OCI-LY7 (cell line): ENCODE measurements at places on chromosomes 2 and 18.

DNA sequence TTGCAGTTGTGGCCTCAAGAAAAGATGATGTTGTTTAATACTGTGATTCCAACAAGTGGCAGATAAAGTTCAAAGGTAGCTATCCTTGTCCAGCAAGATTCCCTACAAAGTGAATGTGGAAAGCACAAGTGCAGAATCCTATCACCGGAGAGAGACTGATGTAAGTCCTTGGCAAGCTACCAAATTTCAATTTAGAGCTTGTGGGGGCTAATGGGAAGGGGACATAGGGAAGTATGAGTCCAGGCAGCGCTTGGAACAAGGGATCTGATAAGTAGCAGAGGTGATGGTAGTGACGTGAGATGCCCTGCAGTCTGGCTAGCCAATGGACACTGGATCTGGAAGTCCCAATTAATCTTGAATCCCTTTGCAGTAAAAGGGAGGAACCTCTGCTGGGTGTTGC, 165.2 kb upstream of the DTNA start:
- no peak for DNase-seq

- peak; percentile 13 for DNase-seq
These were observed 344.5 kb upstream of the ID2 start for GRCh38 chr2:8337321-8337720.

DNA sequence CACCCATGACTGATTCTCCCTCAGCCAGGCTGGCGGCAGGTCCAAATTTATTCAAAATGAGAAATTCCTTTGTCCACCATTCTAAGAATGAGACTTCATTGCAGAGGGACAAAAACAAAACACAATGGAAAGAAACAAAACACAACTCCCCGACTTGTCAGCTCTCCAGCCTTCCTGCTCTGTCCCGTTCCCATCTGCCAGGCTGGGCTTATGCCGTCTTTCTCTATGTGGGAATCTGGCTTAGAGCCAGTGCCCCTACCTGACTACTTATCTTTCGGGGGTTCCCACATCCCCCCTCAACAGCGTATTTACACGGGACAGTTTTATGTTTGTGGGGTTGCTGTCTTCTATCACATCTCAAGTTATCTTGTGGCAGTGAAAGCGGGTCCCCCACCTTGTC, 13.8 kb downstream of the CELF4 start:
- no peak for DNase-seq

- no peak for DNase-seq
These were observed 24.8 kb downstream of the GNLY start for GRCh38 chr2:85718885-85719492.

DNA sequence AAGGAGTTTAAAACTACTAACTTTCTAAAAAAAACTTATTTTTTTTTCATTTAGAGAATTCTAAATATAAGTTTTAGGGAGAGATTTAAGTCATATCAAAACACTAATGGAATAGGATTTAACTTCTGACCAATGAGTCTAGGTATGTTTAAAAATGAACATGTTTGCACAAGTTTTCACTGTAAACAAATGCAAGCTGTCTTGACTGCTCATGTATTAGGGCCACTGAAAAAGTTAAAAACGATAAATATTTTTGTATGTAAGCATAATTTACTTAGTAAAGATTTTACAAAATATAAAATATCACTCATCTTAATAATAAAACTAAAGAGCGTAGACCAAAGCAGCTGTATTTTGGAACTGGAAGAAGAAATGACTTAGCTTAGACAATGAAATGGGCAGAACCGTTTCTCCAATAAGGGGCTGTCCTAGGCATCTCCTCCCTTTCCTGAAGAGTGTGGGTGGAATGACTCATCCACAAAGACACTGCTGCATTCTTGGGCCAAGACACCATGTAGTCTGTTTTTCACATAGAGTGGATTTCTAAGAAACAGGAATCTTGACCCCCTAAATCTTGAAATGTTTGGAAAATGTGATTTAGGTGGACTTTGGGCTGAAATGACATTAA, 118.8 kb downstream of the MEP1B start:
- DNase-seq: no peak

DNA sequence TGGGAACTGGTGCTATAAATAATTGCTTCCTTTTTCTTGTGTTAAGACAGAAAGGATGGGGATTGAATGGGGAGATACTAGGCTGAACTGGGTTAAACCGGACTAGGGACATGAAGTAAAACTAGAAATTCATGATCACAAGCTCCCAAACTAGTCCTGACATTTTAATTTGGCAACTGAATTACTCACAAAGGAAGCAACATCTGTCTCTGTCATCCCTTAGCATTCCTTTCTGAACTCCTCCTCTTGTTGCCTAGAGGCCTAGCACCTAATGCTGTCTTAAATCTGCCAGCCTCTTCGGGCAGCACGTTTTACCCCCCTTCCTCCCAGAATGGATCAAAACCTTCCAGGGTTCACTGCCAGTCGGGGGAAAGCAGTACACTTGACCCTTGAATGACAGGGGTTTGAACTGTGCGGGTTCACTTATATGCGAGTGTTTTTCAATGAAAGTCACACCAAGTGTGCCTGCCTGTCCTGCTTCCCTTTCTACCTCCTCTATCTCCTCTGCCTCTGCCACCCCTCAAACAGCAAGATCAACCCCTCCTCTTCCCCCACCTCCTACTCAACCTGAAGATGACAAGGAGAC, 8.2 kb downstream of the KCTD1 start:
- no peak for DNase-seq

- DNase-seq: no peak
These were observed 188.4 kb upstream of the GYPC start for GRCh38 chr2:126467367-126468054.

DNA sequence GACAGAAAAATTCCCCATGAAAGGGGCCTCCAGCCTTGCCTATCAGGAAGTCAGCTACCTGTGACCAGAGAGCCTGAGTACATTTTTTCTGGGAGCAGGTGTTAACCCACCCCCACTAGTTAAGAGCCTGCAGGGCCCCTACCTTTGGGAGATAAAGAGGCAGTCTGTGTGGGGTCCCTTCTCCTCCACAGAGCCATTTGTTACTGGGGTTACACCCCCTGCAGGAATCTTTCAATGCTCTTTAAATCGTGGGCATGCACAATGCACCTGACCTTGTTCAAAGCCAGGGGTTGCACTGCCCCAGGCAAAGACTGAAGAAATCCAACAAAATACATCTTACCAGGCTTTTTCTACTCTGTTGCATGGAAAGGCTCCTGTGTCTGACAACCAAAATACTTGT, 15.7 kb upstream of the LYPD6 start:
- no peak for DNase-seq

DNA sequence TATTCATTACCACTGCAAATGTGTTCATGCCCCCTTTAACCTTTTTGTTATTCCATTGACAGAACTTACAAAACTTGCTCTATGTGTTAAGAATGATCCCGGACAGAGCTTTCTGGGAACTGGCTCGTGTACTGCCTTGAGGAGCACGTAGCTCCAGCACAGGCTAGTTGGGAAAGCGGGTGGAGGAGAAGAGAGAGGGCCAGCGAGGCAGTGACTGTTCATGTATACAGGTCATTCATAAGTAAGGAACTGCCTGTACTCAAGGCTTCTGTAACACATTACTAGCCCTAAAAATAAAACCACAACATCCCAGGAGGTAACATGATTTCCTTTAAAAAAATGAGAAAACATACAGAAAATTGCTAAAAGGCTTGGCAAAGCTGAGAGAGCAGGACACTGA, 109.0 kb downstream of the STK39 start:
- DNase-seq: no peak

DNA sequence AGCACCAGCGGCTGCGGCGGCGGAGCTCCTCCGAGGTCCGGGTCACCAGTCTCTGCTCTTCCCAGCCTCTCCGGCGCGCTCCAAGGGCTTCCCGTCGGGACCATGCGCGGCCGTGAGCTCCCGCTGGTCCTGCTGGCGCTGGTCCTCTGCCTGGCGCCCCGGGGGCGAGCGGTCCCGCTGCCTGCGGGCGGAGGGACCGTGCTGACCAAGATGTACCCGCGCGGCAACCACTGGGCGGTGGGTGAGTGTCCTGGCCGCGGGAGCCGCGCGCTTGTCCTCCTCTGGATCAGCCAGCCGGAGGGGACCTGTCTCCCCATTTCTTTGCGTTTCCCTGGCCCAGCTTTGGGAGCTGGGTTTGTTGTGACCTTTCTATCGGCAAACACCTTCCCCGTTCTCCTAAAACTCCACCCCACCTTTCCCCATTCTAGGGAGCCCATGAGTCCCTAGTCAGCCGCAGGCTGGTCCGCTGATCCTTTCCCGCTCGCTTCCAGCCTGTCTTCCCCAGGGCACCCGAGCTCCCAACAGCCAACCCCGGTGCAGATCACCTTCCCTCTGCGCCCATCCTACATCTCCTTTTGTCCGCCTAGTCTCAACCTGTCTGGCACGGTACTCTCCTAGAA, 316 bp downstream of the GRP start:
- no peak for DNase-seq

DNA sequence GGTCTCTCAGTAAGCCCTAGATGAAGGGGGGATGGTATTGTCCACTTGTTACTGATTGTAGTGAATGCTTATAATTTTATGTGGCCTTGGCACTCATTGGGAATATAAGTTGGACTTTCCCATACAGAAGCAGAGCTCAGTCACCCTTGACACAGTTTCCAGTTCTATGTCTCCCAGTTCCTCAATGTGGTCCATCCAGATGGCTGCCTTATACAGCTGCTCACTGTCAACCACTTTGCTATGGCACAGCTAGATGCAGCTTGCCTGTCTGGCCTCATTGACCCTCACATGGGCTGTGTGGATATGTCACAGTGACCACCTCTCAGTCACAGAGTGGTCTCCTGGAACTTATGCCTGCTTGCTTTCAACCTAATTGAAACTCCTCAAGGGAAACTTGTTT, 21.7 kb downstream of the SLC39A6 start:
- no peak for DNase-seq

DNA sequence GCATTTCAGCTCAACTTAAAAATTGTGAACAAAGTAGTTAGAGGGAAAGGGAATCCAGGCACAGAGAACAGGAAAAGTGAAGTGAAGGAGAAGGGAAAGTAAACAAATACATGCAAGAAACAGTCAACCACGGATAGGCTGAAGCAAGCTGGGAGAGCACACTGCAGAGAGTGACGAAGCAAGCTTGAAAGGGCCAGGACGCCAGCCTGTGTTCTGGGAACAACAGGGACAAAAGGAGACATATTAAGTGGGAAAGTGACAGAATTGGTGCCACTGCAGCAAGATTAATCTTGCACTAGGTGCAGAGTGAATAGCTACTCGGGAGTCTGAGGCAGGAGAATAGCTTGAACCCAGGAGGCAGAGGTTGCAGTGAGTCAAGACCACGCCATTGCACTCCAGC, 197.3 kb downstream of the SOX11 start:
- no peak for DNase-seq

DNA sequence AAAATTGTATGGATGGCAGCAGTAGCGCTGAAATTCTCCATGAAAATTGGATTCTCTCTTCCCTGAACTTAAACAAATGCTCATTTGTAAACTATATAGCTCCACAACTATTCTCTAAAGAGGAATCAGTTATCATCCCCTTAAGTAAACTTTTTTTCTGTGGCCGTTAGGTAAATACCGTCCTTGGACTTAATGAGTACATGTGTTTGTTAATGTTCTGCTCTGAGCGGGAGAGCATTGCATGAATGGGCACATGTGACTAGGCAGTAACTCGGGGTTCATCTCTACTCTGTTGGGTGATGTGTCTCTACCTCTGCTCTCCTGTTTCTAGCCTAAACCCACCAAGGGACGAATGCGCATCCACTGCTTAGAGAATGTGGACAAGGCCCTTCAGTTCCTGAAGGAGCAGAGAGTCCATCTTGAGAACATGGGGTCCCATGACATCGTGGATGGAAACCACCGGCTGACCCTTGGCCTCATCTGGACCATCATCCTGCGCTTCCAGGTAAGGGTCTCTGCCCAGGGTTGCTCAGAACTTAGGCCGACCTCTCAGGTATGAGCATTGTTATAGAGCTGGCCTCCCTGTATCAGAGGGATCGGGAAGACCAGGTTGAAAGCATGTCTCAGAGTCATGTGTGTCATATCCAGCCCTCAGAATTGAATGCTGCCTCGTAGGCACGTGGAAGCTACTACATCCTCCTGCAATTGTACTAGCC, 111.5 kb upstream of the EML6 start:
- DNase-seq: no peak

GRCh38 chr2:231482806-231483391, 18.6 kb upstream of the NCL start:
- peak; percentile 60 for DNase-seq

DNA sequence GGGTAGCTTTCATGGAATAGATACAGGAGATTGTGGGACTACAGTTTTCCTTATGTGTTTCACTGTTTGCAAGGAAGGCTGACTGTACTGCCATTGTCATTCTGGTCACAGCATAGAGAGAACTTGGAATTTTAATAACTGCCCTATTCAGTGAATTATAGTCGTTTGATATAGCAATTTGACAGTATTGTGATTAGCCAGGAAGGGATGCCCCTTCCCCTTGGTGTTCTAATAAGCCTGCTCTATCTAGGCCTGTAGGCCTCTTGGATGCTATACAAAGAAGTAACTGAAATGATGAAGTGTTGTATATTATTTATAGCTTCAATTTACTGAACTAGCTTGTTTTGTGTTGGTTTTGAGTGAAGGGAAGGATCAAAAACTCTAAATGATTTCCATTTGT, 528.6 kb upstream of the CDH2 start:
- no peak for DNase-seq

GRCh38 chr2:29528891-29529520, 392.4 kb downstream of the ALK start:
- no peak for DNase-seq

GRCh38 chr18:41936471-41937134, 18.4 kb upstream of the PIK3C3 start:
- DNase-seq: no peak

- peak; percentile 15 for DNase-seq
These were observed 844.3 kb downstream of the MBD2 start for GRCh38 chr18:53380063-53380639.

- no peak for DNase-seq
These were observed 44.5 kb downstream of the TXNL1 start for GRCh38 chr18:56593906-56594305.

GRCh38 chr2:2192091-2192955, 138.8 kb downstream of the MYT1L start:
- no peak for DNase-seq

DNA sequence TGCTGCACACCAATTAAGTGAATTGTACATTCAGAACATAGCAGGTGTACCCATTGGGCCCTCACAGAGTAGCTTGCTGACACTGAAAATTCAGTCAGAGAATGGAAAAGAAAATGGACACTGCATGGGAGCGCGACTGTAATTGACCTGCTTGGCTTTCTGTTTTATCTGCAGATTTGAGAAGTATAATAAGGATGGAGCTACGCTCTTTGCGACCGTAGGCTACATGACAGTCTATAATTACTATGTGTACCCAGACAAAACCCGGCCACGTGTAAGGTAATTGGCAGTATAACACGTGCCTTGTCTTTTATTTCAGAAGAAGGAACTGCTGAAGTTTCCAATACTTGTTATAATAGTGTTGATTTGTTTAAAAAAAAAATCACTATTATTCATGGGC, 33.5 kb upstream of the METAP1D start:
- DNase-seq: no peak

DNA sequence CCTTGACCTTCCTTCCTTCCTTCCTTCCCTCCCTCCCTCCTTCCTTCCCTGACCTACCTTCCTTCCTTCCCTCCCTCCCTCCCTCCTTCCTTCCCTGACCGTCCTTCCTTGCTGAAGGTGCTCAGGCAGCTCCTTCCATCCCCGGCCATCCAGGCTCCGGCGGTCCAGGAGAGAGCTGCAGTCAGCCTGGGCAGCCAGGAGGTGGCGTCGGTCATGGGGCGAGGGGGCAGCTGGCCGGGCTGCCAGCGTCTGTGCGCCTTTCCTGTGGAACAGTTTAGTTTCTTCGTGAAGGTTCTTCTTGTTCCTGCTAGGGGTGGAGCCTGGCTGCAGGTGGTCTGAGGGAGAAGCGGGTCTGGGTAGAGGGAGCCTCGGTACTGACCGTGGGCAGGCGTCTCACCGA, 15.7 kb downstream of the GPR35 start:
- DNase-seq: no peak
